ENCODE measurements at places on chromosomes 3 and 15.

DNA sequence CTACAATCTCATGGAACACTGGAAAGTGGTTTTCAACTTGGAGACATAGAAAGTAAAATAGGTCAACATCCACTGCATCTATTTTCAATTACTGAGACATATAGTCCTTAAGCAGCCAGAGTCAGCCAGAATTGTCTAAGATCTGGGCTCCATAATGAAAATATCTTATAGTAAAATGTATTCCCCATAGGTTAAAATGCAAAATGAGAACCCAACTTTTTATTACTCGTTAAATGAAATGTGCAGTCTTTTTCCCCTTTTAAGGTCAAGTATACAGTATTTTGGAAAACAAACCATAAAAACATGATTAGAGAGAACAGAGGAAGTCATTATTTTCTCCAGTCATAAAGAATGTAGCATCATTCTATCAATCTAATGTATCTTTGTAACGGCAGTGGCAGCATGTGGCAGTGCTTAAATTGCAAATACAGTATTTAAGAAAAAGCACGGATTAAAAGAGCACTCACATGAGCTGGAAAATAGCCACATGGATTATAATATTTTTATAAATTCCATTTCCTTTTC lies 64.4 kb upstream of the CPB1 start:
- no peak for DNase-seq

- no peak for DNase-seq
Measured at GRCh38 chr3:197516517-197516889, 39.3 kb downstream of the BDH1 start.

DNA sequence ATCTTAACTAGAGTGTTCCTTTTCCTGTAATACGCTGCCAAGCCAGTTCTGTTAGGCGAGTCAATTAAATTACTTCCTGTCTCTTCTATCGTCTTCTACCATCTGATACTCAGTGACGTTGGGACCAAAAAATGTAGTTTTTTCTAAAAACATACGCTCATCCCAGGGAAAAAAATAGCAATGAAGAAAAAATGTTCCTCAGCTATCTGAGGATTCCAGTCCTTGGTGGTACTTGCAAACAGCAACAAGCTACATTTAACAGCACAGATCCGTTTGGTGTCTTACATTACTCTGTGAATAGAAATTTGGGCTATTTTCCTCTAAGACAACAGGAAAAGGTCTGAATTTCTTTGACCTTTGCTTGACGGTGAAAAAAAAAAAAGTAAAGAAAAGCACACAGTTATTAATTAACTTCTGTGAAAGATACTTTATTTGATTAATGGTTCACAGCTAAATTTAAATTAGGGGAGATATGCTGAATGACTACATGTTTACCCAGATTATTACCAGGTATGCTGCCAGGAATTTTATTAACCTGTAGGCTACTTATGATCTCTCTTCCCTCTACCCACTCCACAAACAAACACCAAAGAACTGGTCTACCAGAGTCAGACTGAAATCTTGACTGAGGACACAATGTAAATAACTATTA lies 254.4 kb upstream of the ZPLD1 start:
- DNase-seq, result no peak

- DNase-seq, result peak; percentile 21
Measured at GRCh38 chr3:11236588-11237461, 35.4 kb upstream of the ATG7 start.

DNA sequence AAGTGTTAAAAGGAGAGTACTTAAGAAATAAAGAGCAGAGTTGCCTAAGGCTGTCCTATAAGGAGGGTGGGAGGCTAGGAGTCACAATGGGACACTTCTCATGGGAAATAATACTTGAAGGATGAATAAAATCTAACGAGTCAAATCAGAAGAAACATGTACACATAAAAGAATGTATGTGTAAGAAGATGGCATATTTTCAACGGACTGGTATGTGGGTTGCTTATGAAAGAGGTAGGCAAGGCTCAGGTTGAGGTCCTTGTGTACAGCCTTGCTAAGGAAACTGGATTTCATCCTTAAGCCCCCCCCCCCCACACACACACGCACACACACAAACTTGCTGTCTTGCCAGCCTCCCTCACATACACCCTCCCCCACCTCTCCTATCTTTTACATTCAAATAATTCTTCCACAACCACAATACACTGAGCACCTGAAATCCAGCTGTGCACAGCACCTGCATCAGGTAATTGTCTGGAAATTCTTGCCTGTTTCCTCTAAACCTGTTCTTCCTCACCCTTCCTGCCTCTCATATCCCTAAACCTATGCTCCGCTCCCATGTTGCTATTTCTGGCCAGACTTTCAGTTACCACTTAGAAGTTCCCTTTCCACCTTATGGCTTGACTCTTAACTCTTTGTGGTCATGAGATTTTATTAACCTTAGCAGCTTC lies 79.2 kb downstream of the FMN1 start:
- DNase-seq, result no peak

DNA sequence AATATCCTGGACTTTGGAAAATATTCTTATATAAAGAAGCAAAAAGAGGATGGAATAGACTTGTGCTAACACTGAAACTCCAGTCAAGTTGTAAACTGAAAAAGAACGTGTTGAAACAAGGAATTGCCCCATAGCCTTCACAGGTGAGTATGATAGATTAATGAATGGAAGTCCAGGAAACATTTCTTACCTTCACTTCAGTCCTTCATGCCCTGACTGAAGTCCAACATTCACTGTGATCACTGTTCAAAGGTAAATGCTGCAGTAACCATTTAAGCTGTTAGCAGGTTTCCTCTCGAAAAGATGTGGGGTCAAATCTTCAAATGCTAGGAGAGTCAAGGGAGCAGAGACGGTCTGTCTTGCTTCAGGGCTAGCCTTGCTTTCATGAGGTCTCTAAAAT lies 46.1 kb downstream of the SLC30A4 start:
- no peak for DNase-seq

GRCh38 chr15:88987591-88987933 lies 74.4 kb upstream of the MFGE8 start:
- DNase-seq, result no peak

DNA sequence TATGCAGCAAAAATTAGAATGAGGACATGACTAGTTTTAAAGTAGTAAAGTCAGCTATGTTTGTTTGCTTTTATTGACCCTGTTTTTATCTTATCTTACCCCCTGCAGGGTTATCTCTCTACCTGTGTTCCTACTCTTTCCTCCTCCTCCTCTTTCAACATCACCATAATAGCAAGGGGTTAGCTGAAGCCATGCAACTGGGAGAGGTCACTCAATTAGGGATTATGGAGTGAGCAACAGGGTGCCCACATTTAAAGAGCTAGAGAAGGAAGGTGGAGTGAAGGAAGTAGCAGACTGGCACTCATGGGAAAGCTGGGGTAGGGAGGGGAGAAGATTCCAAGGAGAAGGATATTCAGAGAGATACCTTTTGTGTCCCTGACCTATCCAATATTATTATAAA lies 125.9 kb downstream of the LRTM1 start:
- no peak for DNase-seq

- no peak for DNase-seq
Measured at GRCh38 chr15:90619468-90619867, 89.7 kb downstream of the CRTC3 start.

GRCh38 chr3:113794526-113794925 lies 44.1 kb upstream of the GRAMD1C start:
- no peak for DNase-seq

- no peak for DNase-seq
Measured at GRCh38 chr15:57297163-57297593, 79.1 kb upstream of the CGNL1 start.

GRCh38 chr3:36653095-36653494 lies 111.3 kb downstream of the DCLK3 start:
- DNase-seq, result no peak

All from GM12864 (cell line).